Fibroblast of the aortic adventitia (primary cell): ENCODE measurements at places on chromosomes 2 and 18.
A peak's percentile ranks its signal among the peaks of the same experiment; 100 is the strongest.

DNA sequence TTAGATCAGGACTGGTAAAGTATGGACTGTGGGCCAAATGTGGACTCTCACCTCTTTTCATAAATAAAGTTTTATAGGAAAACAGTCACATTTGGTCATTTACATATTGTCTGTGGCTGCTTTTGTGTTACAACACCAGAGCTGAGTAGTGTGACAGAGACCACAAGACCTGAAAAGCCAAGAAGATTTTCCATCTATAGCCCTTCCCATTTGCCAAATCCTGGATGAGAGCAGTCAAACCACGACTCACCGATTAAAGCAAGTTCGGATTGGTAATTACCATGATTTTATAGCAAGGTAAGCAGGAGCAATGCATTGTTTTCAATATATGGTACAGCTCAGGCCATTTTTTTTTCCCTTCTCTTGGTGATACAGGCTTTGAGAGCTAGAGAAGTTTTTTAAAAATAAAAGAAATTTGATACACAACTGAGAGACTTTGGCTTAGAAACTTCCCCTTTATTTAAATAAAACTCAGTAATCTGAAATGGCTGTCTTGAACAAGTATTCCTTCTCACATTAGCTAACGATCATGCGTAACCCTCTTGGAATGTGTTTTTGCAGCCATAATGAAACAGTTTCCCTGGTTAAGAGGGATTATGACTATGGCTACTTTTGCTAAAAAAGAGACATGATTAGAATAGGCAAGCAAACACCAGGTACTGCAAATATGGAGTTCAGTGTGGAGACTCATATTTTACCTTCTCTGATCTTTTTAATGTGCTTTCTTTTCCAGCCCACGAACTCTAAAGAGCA lies 9.5 kb upstream of the MALL start:
- DNase-seq, result peak; percentile 69

- no peak for DNase-seq
Observed at GRCh38 chr2:58574873-58575272, 333.7 kb upstream of the FANCL start.

DNA sequence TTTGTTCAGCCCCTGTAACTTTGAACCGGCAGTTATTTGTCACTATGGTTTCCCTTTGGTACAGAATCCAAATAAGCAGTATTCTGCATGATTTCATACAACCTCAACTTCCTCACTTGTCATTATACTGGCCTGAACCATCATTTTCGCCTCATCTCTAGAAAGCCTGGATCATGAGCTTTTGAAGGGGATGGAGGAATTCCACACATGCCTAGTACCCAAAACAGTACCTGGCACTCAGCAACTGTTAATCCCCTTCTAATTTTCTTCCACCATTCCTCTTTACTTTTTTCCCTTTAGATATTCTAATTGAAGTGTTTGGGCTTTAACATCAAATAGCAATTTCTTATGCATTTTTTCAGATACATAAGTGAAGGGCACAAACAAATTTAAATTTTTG lies 1574.4 kb upstream of the NXPH2 start:
- DNase-seq, result no peak

DNA sequence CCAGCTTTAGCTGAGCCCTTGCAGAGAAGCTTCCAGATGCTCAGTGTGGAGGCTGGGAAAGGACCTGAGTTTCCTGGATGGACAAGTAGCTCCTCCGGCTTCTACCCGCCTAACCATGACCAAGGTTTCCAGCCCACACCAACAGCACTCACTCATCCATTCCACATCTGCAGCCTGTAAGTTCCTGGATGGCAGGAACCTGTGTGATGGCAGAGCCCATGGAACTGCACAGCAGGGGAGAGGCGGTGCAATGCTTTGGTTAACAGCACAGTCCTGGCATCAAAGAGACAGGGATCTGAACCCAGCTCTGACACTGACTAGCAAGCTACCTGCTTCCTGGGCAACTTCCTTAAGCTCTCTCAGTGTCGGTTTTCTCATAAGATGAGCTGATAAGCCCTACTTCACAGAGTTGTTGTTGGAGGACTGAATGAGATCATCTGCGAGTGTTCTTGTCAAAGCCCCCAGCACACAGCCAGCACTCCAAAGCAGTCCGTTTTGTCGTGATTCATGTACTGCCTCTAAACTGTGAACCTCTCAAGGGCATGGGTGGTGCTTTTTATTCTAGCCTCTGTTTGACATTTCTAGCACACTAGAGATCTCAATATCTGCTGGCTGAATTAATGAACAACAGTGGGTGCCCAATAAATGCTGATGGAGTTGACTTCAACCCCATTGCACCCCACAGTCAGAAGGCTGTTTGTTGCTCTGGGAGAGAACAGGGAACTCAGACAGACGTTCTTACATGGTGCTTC lies 41.6 kb upstream of the OTOF start:
- DNase-seq, result no peak

DNA sequence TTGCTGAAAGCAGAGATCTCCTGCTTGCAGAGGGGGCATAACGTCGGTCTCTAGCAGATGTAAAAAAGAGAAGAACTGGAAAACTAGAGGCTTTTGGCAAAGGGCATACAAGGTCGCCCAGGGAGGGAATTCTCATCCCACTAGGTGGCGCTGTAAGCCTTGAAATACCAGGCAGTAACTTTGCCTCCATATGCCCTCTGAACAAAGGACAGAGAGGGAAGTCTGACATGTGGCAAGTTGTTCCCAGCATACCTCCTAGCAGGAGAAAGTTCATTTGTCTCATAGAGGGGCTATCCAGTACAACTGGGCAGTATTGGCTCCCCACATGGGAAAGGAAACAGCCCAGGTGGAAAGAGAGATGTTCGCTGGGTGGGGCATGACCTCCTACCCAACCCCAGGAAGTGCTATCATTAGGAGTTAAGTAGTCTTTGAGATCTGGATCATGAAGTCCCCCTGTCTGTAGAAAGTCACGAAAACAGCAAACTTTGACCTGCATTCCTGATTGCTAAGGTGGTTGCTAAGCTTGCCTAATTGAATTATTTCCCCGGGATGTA lies 39.9 kb downstream of the STK17B start:
- DNase-seq, result peak; percentile 60

GRCh38 chr2:202238234-202239197 lies at the start of gene SUMO1:
Gene SUMO1, minus strand, starts transcription at chr2:202238597. Its CDS starts 146 bp downstream, at chr2:202238451.
- peak; percentile 83 for DNase-seq

DNA sequence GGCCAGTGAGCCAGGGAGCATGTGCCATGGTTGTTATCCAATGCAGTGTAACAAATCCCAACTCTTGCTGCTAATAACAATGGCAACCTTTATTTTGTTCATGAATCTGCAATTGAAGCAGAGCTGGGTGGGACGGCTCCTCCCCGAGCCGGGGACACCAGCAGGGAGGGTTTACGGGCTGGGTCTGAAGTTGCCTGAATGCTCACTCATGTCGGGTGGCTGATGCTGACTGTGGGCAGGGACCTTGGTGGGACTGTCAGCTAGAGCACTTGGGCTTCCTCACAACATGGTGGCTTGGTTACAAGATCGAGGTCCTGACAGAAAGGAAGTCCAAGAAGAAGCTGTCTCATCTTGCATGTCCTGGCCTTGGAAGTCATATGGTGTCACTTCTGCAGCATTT lies 264.5 kb downstream of the NDUFA10 start:
- DNase-seq, result no peak

DNA sequence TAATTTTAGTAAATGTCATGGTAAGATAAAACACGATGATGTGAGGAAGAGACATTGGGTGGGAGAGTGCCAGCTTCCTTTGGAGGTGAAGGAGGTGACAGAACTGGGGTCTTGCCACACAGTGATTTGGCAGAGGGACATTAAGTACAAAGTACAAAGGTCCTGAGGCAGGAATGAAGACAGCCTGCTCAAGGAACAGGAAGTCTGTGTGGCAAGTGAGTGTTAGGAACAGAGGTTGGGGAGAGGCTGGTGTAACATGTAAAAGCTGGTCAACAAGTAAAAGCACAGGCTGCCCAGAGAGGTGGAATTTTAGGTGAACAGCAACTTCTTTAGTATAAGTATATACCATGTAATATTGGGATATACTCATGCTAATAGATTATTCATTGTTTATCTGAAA lies 73.1 kb downstream of the INPP5D start:
- no peak for DNase-seq

GRCh38 chr2:230234122-230234722 lies 8.7 kb downstream of the SP140 start:
- no peak for DNase-seq

GRCh38 chr18:23701017-23701416 lies 11.8 kb downstream of the LAMA3 start:
- no peak for DNase-seq

DNA sequence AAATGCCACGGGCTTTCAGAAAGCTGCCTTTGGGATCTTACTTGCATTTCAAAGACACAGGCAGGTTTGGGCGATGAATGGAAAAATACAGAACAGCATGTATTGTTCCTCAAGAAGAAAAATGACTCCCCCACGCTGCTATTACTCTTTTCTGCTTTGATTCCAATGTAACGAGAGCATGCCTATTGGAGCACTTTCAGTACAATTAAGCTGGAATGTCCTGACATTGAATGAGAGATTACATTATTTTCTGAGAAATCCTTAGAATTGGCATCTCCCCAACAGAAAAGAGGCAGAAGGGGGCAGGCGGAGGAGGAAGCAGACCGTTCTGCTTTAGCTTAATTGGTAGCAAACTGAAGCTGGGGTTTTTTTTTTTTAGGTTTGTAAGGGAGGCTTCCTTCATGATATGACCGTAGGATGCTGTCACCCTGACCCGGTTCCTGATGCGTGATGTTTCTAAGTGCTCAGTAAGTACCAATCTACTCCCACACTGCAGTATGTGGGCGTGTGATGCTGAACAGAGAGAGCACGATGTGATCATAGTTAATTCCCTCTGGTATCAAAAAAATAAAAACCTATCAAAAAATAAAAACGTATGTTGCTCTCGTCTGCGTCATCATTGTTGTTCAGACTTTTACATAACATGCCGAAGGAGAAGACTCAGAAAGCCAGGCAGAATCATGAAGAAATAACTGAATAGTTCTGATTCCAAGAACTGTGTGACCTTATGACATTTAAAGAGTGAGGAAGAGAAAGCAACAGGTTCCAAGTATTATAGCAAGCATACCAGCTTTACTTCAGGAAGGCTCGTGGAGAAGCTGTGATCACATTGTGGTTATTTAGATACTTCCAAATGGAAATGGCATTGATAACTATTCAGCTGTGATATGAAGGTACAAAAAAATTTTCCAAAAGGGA lies 40.5 kb downstream of the LONRF2 start:
- DNase-seq, result peak; percentile 81

- no peak for DNase-seq
Observed at GRCh38 chr2:205045706-205046105, 500.4 kb downstream of the PARD3B start.

DNA sequence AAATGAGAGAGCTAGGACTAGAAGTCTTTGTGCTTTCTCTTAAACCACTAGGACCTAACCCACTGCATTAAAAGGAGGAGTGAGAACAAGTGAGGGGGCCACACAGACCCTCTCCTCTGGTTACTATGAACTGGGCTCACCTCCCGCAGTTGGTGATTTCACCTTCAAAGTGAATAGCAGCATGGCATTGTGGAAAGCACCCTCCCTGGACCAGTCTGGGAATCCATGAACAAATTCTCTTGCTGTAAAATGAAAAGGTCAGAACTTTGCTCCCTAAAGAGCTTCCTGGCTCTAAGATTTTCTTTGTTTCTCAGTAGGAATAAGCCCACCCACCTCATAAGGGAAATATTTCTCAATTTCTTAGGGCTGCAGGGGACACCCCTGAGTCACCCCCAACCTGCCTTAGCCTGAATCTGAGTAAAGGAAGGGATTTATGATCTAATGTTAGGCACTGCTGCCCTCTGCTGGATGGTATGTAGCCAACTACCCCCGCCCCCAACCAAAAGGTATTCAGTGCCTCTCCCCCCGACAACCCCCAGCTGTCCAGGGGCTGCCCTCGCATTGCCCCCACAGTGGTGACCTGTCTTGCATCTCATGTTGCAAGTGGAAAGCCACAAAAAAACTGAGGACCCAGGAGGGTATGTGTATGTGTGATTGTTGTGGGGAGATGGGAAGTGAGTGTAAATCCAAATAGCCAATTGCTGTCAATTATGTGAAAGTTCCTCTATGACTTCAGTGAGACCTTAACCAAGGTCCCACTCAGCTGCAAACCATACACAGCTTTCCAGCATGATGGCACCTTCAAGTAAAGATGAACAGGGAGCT lies 230.9 kb upstream of the SLC14A2 start:
- peak; percentile 58 for DNase-seq

DNA sequence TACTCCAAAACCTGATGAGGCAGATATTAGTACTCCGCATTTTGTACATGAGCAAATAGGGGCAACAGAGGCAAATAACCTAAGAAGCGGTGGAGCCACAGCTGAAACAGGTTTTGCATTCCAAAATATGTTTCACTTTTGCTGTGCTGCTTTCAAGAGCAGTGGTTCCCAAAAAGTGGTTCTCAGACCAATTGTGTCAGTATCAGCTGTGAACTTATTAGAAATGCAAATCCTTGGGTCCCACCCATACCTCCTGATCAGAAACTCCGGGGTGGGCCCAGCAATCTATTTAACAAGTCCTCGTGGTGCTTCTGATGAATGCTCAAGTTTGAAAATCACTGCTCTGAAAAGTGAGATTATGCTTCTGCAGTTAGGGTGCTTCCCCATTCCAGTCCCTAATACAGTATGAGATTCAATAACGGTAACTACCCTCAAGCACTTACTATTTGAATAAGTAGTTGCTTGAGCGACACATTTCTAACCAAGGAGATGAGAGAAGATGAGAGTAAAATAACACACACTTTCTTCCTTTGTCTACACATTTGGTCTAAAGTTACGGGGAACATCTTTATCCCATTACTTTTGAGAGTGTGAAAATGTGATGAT lies 17.8 kb upstream of the TCF4 start:
- no peak for DNase-seq

GRCh38 chr2:55804535-55804934 lies 110.9 kb upstream of the PNPT1 start:
- no peak for DNase-seq

DNA sequence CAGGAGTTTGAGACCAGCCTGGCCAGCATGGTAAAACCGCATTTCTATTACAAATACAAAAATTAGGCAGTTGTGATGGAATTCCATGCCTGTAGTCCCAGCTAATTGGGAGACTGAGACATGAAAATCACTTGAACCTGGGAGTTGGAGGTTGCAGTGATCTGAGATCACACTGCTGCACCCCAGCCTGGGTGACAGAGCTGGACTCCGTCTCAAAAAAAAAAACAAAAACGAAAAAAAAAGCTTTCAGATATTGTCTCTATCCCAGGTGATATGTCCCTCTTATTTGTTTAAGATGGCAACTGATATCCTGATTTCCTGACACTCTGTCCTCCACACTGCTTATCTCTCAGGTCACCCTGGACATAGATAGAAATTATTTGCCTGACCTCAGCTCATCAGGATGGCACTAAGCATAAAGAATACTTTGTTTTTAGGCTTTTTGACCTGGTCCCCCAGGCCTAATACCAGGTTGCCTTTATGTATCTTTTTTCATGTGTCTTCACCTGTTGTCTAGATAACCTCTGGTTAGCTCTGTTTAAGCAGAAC lies 295.2 kb upstream of the KCNJ3 start:
- DNase-seq, result no peak

GRCh38 chr2:180647221-180647620 lies 333.2 kb upstream of the UBE2E3 start:
- peak; percentile 49 for DNase-seq

DNA sequence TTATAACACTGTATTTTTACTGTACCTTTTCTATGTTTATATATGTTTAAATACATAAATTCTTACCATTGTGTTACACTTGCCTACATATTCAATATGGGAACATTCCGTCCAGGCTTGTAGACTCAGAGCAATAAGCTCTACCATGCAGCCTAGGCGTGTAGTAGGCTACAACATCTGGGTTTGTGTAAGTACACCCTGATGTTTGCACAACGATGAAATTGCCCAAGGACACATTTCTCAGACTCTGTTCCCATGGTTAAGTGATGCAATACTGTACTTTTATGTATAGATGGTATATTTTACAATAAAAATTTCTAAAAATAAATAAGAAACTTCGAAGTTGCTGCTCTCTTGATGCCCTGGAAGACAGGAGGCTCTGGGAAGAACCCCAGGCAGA lies 38.4 kb downstream of the YPEL5 start:
- peak; percentile 12 for DNase-seq
